ENCODE measurements at places on chromosomes 16 and 17.

DNA sequence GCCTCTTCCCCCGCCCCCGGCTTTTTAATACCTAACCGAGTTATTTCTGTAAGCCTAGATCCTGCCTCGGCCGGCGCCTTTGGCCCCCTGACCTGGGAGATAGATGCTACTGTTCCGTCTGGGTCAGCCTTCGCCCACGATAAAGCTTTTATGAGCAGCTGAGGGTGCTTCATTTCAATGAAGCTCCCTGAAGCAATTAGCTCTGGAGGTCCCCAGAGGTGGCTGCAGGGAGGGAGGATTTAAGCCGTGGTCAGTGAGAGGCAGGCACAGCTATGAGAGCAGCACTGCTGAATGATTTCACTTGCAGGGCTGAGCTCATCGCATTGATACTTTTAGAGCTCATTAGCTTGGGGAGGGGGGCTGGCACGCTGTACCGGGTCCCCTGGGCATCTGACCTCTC lies 89.4 kb downstream of the RPA1 start:
- DNase-seq = no peak

- no peak for DNase-seq
Observed at GRCh38 chr17:82302568-82302963, 14.8 kb downstream of the CD7 start.

- peak; percentile 9 for DNase-seq
Observed at GRCh38 chr16:57653936-57654335, 14.2 kb upstream of the ADGRG3 start.

DNA sequence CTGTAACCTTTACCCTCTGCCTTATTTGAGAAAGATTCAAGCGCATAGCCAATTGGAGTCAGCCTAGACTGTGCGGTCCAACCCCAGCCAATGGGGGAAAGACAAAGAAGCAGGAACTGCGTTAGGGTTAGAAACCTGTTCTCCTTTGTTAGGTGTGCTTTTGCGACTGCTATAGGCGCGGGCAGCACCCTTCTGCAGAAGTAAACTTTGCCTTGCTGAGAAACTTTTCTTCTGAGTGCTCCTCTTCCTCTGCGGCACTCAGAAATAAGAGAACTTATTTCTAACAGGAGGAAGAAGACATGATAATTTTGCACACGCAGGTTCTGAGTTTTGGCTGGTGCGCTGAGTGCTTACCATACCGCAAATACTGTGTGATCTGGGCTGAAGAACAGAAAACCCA lies 9.0 kb downstream of the TXNL4B start:
- no peak for DNase-seq

GRCh38 chr16:72092832-72093447 lies 480 bp downstream of the TXNL4B start:
- DNase-seq = peak; percentile 50

- peak; percentile 56 for DNase-seq
Observed at GRCh38 chr16:85245307-85246172, 133.3 kb upstream of the CIBAR2 start.

DNA sequence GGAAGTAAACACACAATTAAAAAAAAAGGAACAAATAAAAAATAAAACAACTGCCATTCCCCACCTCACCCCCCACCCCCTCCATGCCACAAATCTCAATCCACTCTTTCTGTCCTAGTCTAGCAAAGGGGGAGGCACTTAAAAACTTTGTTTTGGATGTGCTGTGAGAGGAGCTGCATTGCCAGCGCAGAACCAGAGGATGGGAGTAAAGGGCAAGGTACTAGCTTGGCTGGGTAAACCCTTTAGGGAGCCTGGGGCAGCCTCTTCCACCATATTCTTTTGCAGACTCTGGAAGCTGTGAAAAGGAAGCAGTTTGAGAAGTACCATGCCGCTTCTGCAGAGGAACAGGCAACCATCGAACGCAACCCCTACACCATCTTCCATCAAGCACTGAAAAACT lies 1.4 kb downstream of the MRPS7 start:
- no peak for DNase-seq

GRCh38 chr16:75377729-75378386 lies 55.4 kb downstream of the CFDP1 start:
- peak; percentile 98 for DNase-seq

DNA sequence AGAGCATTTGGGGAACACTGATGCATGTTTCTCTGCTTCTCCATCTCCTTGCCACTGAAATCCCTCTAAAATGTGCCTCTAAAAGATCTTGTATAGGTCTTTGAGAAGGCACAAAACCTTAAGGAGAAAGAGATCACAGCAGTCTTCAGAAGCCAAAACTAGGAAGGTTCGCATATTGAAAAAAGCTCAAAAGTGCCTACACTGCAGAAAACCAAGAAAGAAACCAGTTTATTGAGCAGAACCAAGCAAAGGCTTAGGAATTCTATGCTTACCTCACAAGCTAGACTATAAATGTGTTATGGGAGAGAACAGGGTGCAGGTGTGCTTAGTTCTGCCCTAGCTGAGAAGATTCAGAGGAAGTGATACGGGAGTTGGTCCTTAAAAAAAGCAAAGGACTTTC lies 16.6 kb downstream of the DGKE start:
- no peak for DNase-seq

DNA sequence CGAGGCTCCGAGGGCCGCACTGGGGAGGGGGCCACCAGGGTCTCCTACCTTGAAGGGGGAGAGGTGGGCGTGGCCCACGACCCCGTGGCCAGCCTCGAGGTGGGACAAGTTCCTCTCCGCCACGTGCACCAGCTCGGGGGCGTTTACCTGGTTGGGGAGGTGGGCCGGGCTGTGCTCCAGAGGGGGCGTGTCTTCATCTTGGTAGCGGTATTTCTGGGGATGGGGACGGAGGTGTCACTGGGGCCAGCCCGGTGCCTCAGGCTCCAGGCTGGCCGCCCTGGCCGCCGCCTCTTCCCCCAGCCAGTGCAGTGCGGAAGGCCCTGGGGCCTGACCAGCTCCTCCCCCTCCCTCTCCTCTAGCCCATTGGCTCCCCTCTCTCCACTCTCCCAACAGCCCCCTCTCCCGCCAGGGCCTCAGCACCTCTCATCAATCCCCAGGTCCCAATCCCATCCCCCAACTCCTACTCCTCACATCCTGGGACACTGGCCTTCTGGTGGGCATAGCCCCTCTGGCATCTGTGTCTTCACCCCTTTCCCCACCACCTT lies 11.5 kb downstream of the DLG4 start:
- no peak for DNase-seq

- DNase-seq = no peak
Observed at GRCh38 chr16:72646615-72647014, 401.3 kb downstream of the ZFHX3 start.

- DNase-seq = peak; percentile 34
Observed at GRCh38 chr17:71527311-71527710, 593.5 kb upstream of the SOX9 start.

DNA sequence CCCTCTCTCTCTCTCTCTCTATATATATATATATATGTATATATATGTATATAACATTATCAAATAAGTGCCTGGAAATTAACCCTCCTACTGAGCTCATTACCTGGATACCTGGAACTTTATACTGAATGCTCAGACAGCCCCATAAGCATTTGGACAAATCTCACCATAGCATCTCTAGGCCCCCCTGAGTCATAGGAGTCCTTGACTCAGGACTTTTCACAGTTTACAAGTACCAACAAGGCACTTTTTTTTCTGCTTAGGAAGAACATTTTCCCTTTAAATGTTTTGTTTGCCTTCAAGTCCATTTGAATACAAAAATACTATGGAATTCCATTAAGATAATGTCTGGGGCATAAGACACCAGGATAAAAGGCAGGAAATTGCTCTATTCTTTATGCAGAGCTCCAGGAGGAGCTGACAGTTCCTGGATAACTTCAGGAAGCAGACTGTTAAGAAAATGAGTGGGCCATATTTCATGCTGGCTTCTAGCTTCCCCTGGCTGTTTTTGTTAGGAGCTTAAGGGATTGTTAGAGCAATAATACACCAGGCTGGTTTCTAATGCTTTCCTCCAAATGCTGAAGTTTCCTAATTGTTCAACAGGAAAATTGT lies 171.7 kb upstream of the ASIC2 start:
- DNase-seq = no peak
